Myocyte (in vitro differentiated cells): ENCODE measurements at places on chromosomes 5 and 9. TPM values are rescaled to one million over a fixed set of nuclear protein-coding genes. Genes with fewer than 3 reads are reported as not detected.

DNA sequence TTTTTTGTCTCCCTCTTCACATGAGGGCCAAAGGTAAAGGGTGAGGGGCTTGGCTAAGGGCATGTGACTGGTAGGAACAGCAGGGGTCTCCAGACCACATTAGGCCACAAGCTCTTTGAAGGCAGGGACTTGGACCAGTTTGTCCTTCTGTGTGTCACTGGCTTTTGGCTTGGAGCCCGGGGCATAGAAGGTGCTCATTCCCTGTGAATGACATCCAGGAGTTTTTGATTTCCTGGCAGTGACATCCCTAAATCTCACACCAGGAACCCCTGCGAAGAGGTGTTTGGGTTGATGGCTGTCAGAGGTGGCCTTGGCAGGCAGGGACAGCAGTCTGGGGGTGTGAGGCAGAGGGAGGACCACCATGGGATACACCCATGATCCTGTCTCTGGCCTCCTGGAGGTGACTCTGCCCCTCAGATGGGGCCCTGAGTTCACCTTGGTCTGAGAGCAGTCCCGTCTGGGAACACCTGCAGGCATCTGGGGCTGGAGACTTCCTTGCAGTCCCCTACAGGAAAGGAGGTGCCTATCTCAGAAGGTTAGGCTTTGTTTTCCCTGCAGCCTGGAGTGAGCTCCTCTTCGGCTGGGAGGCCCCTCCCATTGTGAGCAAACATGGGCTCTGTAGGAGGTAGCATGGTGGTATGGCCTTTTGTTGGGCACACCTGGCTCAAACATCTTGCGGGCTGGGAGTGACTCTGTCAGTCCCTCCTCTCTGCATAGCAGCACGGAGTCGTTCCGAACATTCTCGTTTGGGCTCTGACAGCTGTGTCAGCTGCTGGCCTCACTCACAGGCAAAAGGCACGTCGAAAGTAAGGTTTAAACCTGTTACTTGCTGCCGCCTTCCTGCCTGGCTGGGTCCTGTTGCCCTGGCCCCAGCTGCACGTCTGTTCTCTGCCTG lies 38.6 kb upstream of the PITX1 start:
- DNase-seq: peak; percentile 36

The CXXC5 gene
- total RNA-seq: 246 and 253 TPM in 2 replicates

The SLC6A19 gene
- 0.31 TPM in 1 of 2 replicates, not detected in the other for total RNA-seq

- DNase-seq: peak; percentile 42
These were observed 12.1 kb downstream of the TMEM245 start for GRCh38 chr9:109107402-109108240.

DNA sequence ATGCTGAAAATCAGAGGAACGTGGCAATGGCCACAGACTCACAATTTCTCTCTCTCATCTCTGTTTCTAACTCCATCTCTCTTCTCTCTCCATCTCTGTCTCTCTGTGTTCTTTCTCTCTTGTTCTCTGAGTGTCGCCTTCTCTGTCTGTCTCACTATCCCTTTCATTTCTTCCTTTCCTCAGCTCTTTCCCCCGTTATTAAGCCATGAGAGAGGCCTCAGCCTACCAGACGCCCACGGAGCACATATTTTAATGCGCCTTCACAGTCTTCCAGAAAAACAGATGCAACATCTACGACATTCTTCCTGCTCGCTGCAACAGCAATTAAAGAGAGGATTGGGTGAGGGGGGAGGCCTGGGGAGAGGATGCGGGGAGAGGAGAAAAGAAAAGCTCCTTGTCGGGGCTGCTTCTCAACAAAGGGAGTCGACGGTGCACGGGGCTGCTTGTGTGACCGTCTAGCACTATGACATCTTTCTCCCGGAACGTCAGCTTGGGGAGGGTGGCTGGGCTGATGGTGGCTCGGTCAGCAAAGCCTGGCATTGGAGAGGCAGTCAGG lies 37.7 kb upstream of the NEURL1B start:
- no peak for DNase-seq

DNA sequence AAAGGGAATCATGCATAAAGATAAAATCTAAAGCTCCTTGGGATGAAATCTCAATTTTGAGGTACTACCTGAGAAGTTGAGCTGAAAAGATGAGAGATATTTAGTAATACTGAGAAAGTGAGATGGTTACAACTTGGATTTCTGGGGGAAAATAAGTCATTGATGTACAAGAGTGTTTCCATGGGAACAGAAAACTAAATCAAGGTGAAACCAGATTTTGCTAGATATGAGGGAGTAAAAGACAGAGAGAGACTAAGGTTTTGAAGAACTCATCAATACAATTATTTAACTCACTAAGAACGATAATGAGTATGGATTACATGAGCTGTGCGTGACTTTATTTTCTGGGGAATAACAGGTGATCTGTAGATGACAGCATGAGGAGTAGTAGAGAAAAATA lies 10.2 kb upstream of the ST8SIA4 start:
- no peak for DNase-seq

The SPINK13 gene
- not detected in 2 replicates for total RNA-seq

GRCh38 chr5:139821806-139822552 lies 26.4 kb downstream of the PSD2 start:
- DNase-seq: no peak

The ACOT12 gene
- total RNA-seq: not detected in 2 replicates

DNA sequence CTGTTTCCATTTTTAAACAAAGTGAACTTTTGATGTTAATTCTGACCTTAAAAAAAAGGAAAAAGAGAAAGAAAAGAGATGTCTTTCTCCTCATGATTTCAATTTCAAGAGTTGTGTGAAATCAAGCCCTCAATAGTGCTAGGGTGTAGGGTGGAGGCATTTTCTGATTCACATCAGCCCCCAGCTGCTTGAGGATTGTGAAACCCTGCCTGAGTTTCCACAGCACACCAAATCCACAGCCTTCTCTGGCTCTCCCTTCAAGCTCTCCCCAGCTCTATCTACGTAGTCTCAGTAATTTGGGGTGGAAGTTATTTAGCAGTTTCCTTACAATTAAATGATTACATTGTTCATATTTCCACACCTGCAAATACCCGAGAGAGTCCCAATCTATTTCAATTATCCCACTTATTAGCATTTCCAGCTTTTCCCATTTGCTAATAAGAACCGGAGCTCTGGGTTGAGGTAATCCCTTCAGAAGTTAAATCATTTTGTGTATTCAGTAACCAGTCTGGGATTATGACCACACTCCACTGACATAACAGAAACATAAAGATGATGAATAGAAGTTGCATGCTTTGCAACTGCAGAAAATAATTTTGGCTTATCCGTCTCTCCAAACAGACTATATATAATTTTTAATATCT lies 54.9 kb downstream of the MTX3 start:
- peak; percentile 34 for DNase-seq

The C8G gene
- 0.88 TPM in 1 of 2 replicates, not detected in the other for total RNA-seq

- peak; percentile 13 for DNase-seq
These were observed 350.4 kb upstream of the CLINT1 start for GRCh38 chr5:158209219-158209908.

The ADAMTSL2 gene
- total RNA-seq: 4.7 and 8.1 TPM in 2 replicates

DNA sequence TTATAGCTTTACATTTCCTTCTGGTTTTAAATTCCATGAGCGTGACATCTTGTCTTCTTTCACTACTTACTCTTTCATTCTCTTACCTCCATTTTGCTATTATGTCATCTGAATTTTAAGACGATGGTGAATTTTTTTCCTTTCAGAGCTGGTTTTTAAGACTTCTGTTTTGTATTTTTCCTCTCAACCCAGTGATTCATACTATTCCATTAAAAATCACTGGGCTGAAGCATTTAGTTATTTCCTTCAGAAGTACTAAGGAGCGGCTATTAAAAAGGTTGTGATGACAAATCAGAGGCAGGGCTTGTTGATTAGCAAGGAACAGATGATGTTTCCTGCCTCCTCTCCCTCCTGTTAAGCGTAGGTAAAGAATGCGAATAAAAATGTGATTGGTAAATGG lies 16.5 kb downstream of the AGXT2 start:
- DNase-seq: no peak

- DNase-seq: no peak
These were observed 32.0 kb upstream of the MSX2 start for GRCh38 chr5:174692381-174692780.

DNA sequence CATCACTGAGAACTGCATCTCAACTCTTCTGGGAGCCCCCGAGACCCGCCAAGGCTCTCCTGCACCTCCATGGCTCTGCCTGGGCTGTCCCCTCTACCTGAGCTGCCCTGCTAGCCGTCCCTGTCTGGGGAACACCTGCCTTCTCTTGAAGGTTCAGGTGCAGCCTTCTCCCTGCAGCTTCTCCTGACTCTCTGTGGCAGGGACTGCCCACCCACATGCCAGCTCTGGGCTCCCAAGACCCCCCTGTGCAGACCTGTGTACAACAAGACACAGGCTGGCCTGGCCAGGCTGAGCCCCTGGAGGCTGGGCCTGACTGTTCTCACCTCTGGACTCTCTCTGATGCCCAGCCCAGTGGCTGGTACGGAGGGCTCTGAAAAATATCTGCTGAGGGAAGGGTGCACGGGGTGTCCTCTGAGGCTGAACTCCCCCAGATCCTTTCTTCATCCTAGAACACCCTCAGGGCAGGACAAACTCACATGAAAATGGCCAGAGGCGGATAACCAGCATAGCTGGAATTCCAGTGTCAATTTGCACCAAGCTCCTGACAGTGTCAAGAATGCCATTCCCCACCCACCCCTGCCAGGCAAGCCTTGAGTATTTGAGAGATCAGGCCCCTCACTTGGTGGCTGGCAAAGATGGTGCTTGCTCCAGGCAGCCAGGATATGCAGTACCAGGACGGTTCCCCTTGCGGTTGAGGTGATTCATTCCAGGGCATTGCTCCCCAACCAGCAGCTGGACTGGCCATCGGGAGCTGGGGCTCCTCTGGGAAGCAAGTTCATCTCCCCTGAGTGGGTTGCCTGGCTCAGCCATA lies 40.9 kb upstream of the SLC25A51 start:
- peak; percentile 73 for DNase-seq

DNA sequence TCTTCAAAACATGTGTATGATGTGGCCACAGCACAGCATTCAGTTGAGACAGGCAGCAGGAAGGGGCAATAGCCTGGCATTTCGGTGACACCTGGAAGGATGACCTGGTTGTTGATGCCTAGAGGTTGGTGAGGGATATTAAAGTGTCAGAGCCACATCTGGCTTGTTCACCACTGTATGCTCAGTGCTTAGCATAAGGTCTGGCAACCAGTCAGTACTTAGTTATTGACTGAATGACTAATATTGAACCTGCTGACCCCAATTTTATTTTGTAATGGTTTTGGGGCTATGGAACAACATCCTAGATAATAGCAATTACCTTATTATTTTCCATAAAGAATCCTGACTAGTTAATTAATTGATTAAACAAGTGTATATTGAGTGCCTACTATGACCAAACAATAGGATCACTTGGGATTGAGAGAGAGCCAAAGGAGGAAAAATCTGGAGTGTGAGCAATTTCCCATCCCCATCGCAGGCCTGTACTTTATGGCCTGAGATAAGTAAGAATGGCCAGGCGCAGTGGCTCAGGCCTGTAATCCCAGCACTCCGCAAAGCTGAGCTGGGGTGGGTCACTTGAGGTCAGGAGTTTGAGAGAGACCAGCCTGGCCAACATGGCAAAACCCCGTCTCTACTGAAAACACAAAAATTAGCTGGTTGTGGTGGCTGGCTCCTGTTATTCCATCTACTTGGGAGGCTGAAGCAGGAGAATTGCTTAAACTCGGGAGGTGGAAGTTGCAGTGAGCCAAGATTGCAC lies 85.4 kb upstream of the PLPP1 start:
- no peak for DNase-seq

GRCh38 chr5:137705106-137705505 lies 30.8 kb downstream of the KLHL3 start:
- DNase-seq: no peak

GRCh38 chr5:84255315-84255714 lies 129.4 kb downstream of the EDIL3 start:
- DNase-seq: peak; percentile 37

The NMUR2 gene
- not detected in 2 replicates for total RNA-seq

DNA sequence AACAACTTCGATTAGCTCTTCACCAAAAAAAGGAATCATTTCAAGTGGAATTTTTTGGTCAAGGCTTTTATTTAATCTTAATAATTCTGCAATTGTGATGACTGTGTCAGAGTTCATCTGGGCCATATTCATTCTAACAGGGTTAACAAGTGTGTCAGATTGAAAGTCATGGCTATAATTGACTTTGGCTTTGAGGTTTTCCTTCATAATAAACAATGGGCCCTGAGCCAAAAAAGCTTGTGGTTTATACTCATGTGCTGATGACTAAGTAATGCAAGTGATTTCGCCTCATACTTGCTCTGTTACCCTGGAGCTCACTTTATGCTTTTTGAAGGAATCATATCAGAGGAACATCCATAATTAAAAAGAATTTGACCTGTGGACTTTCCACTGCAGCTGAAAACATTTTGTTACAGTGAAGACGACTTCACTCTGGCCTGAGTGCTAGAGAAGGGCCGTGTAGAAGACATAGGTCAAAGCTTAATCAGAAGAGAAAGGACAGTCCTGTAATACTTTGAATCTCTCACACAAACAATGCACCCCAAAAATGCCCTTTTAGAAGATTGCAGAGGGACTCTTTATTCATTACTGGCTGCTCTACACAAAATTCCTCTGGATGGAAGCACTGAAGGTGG lies 101.7 kb downstream of the GDNF start:
- DNase-seq: peak; percentile 96

GRCh38 chr5:169347786-169348185 lies 46.8 kb upstream of the SLIT3 start:
- DNase-seq: no peak

DNA sequence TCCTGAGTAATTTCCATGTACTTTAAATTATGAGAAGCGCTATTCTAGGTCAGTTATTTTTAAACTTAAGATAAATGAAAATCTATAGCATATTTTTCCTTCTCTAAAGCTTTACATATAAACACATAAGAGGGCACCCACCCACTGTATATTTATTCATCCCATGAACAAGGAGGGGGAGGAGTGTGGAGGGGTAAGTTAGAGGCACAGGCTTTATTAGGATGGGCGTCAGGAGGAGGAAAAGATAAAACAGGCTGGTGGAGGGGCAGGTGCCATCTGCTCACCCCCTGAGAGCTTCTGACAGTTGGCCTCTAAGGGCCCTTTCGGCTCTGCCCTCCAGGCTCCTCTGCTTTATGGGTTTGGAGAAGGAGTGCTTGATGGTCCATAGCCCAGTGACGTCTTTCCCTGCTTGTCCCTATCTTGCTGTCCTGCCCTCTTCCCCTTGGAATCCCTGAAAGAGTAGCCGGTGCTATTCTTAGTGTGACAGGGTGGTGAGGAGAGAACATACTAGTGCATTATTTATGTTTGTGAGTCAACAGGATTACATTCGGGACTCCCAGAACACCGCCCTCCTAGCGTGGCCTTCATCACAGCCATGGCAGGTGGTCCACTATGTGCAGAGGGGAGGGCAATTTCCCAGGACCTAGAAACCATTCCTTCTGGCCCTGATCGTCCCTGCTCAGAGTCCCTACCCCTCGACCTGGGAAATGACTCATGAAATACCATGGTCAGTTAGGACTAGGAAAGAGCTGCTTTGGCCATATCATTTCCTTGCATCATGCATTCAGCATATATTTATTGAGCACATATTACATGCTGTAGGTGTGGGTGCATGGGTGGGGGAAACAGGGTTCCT lies 7.9 kb upstream of the SYNPO start:
- peak; percentile 79 for DNase-seq
